Activated CD4-positive, CD25-positive, alpha-beta regulatory T cell treated with anti-CD3 and anti-CD28 coated beads, Interleukin-2, amount 50 U/mL, for 24 hours (primary cell): ENCODE measurements at places on chromosomes 11 and 22.
A peak's percentile ranks its signal among the peaks of the same experiment; 100 is the strongest.

DNA sequence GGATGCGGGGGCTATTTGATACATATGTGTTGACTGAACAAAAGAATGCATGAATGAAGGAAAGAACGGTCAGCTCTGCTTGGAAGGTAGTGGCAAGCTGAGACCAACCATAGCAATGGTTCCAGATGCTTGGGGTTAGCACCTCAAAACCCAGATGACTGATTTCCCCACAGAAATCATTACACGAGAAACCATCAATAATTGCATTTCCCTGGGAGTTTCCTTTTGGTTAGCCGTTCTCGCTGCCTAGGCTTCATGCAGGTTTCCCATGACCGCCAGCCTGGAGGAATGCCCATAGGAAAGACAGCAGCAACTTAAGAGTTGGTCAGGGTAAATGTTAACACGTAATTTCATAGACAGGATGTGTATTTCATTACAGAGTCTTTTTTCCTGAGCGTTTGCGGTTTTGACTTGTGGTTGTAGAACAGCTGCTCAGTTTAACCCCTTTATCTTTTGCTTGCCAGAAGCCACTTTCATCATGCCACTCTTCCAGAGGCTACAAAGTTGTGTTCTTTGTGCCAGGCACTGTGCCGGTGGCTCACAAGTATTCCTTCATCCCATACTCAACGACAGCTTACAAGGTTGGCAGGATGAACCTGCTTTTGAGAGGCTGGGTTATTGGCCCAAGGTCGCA, 2.8 kb downstream of the IL17RA start:
- ATAC-seq = no peak

GRCh38 chr11:31529189-31529588, 19.6 kb downstream of the ELP4 start:
- no peak for ATAC-seq

- peak; percentile 62 for ATAC-seq
Observed at GRCh38 chr22:32631507-32632255, 157.1 kb downstream of the FBXO7 start.

GRCh38 chr11:132977241-132977640, 555.1 kb downstream of the OPCML start:
- ATAC-seq = no peak

- no peak for ATAC-seq
Observed at GRCh38 chr22:27597703-27598444, 203.7 kb downstream of the MN1 start.

DNA sequence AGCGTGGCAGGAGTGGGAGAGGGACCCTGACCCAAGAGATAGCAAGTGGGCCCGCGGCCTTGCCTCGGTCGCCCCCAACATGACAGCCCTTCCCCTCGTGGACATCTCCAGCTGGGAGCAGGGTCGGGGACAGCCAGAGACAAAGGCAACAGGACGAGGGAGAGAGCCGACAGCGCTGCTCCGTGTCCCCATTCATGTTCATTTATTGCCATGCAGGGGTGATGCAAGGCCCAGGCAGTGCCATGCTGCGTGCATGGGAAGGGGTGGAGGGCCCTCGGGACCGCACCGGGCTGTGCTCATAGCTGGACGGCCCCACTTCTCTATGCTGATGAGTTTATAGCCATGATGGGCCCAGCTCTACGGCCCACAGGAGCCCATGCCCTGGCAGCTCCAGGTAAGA, 12.7 kb downstream of the MRPL23 start:
- ATAC-seq = no peak

- no peak for ATAC-seq
Observed at GRCh38 chr11:110752890-110753289, 40.7 kb upstream of the ARHGAP20 start.
